Stimulated activated CD4-positive, alpha-beta T cell treated with anti-CD3 and anti-CD28 coated beads, Interleukin-4, amount 100 ng/mL, for 48 hours (primary cell): ENCODE measurements at places on chromosomes 16 and 17.

- DNase-seq: no peak
Observed at GRCh38 chr16:47196457-47196856, 52.7 kb upstream of the NETO2 start.

GRCh38 chr17:6098050-6098822 is 28.1 kb downstream of the WSCD1 start:
- no peak for DNase-seq

DNA sequence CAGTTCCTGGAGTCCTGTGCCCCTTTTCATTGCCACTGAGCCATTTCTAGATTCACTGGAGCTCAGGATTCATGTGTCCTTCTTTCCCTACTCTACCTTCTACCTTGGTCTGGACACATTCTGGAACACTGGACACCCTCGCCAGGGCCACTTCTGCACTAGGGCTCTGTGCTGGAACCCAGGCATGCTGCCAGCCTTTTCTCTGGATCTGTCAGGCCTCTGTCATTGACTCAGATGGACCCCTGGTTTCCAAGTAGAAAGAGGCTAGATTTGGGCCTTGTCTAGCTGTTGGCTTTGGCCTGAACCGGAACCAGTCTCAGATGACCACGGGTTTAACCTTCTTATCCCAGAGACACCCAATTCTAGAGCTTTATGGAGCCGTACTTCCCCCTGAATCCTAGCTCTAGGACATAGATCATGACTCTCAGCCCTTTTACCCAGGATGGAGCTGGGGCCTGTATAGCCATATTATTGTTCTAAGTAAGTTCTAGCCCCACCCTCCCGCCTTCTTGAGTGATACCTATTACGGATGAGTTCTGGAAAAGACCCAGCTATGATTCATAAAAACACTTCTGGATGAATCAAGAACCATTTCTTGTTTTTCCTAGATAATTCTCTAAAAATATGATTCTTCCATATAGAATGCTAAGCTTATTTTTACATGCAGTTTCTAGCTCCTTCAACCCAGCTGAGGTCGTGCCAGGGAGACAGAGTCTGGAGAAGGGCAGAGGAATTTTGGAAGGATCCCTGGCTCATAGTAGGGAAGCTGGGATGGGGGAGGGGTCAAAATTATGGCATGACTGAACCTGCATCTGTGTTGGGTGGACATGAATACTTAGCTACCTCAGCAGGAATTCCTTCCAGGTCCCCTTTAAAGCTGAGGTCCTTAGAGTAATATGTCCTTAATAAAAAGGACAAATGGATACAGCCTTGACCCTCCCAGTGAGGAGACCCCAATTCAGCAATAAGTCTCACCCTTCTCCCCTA is 1.1 kb upstream of the CHRNB1 start:
- DNase-seq: no peak

- peak; percentile 9 for DNase-seq
Observed at GRCh38 chr16:14405611-14406537, 224.2 kb downstream of the PARN start.

DNA sequence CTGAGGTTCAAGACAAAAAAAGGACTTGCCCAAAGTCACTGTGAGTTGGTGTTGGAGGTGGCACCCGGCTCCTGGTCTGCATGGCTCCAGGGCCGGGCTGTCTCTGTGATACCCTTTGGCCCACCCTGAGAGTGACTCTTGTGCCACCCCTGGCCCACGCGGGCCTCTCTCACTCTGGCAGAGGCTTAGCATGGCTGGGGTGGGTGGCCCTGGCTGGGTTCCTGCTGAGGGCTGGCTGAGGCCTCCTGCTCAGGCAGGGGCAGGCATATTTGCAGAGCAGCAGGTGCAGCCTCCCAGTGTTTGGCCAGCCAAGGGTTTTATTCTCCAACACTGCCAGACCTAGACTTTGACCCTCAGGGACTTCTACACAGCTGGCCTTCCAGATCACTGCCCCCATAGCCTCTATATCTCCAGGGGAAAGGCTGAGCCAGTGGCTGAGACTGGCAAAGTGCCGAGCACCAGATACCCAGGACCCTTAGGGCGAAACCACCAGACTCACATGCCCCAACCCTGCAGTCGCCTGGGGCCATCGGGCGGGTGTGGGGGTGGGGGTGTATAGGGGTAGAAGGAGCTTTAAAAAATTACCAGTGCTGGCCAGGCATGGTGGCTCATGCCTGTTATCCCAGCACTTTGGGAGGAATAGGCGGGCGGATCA is 21.5 kb upstream of the ADGRG1 start:
- DNase-seq: no peak

GRCh38 chr16:83623892-83624291 is 183.9 kb upstream of the HSBP1 start:
- DNase-seq: no peak

- DNase-seq: no peak
Observed at GRCh38 chr16:175011-175949, 1.2 kb upstream of the HBA1 start.

GRCh38 chr16:22726868-22727267 is 87.1 kb upstream of the HS3ST2 start:
- DNase-seq: no peak

GRCh38 chr17:16820979-16821543 is 131.0 kb downstream of the CCDC144A start:
- no peak for DNase-seq

DNA sequence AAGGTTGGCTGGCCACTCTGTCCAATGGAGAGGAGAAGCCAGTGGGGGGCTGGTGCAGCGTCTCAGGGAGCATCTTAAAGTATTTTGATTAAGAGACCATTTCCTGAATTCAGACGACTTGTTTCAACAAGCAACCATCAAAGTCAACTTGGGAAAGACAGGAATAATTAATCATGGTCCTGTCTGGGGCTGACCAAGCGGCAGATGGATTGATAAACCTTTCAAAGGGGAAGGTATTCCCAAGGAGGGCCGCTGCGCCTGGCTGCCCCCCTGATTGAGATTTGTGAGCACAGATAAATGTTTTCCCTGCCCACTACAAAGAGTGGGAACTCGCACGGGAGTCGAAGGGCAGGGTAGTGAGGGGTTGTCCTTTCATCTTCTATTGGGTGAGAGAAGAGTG is 47.5 kb downstream of the HNF1B start:
- no peak for DNase-seq

DNA sequence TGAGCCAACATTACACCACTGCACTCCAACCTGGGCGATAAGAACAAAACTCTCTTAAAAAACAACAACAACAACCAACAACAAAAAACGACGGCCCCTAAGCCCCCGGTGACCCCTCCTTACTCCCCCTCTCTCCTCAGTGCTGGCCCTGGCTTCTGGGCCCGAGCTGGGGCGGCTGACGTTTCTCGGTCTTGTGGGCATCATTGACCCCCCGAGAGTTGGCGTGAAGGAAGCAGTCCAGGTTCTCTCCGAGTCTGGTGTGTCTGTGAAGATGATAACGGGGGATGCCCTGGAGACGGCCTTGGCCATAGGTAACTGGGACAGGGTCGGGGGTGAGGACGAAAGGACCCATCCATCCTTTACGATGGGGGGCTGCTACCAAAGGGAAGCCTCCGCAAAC is 52.7 kb downstream of the MEAK7 start:
- DNase-seq: no peak

- no peak for DNase-seq
Observed at GRCh38 chr17:72931635-72932034, 160.9 kb downstream of the SLC39A11 start.

DNA sequence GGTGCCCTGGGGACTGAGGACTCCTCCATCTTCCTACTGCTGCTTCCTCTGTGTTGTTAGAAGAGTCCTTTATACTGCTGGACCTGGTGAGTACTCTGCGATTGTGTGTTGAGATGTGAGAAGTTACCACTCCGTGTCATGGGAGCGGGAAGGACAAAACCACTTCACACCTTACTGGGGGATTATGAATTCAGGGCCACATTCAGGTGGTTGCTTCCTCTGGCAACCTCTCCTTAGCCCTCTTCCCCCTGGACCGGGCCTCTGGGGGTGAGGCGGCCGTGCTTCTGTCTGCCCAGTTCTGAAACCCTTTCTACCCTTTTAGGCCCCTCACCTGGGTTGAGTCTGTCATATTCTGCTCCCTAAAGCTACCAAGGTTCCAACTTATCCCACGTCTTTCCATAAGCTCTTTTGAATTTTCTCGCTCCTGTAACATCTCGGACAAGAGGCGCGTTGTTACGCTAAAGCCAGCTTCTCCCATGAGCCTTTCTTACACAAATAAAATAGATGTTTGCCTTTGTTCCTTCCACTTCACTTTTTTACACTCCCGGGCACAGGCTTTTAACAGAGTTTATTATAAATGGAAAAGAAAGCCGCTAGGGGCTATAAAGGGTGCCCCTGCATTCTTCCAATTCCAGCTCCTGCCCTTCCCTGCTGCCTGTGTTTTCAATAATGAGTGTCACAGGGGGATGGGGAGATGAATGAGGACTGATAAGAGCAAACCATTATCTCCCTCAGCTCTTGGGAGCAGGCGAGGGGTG is 20.7 kb upstream of the CDH13 start:
- no peak for DNase-seq

GRCh38 chr16:23499801-23500200 is 10.5 kb downstream of the GGA2 start:
- no peak for DNase-seq

DNA sequence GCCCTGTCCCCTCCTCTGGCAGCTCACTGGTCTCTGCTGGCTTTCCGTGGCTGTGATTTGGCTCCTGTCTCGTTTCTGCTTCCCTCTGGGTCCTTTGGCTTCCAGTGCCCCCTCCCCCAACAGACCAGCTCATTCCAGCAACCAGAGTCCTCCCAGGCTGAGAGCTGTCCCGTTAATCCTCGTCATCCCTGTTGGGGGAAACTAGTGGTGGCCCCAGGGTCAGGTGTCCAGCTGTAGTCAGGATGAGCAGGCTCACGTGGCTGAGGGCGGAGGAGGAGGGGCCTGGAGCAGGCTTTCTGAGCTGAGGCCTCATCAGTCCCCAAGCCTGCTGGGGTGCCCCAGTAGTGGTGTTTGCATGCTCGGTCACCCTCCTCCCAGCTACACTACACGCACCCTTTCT is 10.7 kb upstream of the CBX4 start:
- no peak for DNase-seq

DNA sequence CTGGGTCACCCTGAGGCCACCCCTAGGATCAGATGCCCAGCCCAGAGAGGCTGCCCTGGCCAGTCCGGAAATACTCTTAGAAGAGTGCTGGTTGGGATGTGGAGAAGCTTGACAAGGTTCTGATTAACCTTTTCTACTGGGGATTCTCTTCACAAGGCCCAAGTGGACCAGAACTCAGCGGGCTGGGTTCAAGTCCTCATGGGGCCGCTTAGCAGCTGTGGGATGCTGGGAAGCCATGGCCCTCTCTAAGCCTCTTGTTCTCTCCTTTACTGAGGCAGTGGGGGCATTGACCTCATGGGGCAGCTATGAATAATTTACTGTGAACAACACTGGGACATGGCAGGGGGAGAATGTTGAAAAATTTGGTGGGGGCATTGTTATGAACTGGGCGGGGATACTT is 92.8 kb downstream of the CYLD start:
- no peak for DNase-seq

DNA sequence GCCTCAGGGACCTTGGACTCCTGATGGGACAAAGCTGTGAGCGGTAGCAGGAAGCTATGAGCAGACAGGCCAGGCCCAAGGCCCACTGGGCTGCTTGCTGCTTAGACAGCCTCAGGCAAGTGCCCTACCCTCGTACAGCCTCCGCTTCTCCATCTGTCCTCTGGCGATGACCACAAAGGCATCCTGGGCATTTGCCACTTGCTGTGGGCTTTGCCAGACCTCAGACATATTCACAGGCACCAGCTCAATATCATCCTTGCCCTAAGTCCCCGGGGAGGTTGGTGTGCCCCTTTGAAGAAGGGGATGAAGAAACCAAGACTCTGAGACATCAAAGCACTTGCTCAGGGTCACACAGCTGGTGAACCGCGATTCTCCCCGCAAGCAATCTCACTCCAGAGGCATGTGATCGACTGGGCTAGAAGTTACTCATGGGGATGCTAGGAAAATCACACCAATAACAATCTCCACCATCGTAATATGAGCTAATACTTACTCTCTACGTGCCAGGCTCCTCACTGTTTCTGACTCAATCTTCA is 21.7 kb downstream of the PPL start:
- DNase-seq: no peak

DNA sequence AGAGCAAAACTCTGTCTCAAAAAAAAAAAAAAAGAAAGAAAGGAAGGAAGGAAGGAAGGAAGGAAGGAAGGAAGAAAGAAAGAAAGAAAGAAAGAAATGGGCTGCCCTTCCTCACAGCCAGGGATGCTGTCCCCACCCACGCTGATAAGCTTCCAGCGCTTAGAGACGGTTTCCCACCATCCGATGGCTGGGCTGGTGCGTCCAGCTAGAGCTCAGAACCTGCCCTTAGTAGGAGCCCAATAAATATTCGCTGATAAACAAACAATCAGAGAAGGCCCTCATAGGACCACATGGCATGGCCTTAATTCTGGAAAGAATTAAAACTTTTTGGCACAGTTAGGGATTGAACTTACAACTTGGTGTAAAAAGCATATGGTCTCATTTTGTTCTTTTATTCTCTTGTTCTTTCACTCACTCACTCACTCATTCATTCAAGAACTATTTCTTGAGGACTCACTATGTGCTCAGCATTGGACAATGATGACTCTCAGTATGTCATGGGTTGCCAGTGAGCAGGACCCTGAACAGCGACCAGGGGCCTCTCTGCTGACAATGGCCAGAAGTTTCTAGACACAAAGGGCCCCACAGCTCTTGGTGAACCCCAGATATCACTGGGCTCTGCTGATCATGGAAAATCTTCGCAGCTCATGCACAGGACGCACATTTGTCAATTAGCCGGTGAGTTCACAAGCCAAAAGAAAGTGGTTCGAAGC is 32.5 kb upstream of the TNRC6C start:
- DNase-seq: no peak

DNA sequence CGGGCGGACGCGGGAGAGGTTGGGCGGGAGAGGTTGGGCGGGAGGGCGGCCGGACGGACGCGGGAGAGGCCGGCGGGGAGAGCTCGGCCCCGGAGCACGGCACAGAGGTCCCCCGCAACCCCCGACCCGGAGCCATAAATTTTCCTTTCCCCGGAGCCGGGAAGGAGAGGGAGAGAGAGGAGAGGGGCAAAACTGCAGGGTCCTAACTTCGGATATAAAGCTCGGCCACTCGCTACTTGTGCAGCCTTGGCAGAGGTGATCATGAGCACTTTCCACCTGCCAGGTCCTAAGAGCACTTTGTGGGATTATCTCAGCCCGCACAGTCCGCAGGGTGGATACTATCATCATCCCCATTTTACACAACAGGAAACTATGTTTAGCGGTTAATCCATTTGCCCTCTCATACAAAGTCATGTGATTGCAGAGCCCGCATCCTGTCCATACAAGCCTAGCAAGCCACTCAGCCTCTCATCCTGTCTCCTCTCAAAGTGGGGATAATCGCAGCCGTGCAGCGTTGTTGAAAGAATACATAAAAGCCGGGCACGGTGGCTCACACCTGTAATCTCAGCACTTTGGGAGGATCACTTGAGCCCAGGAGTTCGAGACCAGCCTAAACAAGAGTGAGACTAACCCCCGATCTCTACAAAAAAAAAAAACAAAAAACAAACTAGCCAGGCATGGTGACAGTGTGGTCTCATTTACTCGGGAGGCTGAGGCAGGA is 780 bp upstream of the DCAKD start:
- peak; percentile 24 for DNase-seq

GRCh38 chr17:70207184-70207583 is 37.9 kb downstream of the KCNJ2 start:
- no peak for DNase-seq
